ENCODE measurements at places on chromosomes 6 and 20.
A peak's percentile ranks its signal among the peaks of the same experiment; 100 is the strongest.

GRCh38 chr6:93123585-93123984 is 295.8 kb downstream of the EPHA7 start:
- DNase-seq, result no peak

GRCh38 chr6:166307082-166308032 is 835 bp downstream of the PRR18 start:
- DNase-seq, result peak; percentile 25

GRCh38 chr20:36441027-36441414 is 100.3 kb upstream of the MYL9 start:
- no peak for DNase-seq

GRCh38 chr20:17941087-17941825 is 27.3 kb downstream of the SNX5 start:
- DNase-seq, result no peak

- no peak for DNase-seq
Measured at GRCh38 chr6:119065955-119066354, 12.5 kb downstream of the FAM184A start.

DNA sequence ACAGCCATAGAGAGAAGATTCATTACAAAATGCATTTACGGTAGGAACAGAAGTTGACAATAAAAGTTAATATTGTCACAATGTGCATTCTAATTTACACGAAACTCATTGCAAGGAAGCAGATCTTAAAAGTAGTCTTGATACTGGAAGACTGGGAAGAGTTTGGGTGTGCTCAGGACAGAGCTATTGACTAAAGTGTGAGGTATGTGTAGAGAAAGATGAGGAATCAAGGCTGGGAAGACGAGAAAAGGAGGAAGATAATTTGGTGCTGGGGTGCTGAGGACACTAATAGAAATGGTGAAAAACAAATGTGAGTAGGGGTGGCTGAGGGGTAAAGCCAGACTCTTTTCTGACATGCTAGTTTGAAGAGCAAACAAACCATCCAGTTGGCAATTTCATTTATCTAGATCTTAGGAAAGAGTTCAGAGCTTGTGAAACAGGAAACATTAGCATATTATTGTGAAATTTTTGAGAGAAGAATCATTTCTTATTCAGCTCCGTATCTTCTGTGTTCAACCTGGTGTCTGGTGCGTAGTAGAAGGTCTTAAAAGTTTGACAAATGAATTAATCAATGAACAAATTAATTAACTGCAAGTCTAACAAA is 72.7 kb downstream of the ELOVL4 start:
- DNase-seq, result no peak

DNA sequence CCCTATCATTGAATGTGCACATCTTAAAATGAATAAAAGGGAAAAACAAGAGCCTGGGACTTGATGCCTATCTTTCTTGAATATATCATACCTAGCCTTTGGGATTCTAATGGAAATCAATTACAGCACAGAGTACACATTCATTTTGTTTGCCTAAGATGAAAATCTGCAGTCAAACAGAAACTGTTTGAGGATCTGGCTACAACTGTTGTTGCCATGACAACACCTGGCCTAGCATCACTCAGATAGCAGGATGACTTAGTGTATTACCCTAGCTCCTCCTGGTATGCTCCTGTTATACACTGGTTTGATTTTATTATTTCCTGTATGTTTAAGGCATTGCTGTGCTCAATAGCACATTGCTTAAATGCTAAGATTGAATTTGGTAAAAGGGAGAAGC is 71.5 kb upstream of the LAMP5 start:
- DNase-seq, result no peak

DNA sequence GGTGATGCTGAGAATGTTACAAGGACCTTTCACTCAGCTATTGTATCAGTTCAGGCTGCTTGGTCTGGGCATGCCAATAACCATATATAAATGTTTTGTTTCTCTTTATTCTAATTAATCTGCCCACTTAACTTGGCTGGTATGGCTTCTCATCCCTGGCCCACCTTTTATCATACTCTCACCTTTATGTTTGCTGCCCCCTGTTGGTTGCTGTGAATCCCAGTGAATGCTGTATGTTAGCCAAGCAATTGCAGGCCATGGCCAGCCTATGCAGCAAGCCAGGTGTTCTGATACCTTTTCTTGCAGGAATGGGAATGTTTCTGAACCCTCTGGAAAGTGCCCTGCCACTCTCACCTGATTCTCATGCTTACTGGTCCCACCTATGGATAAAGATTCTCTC is 54.6 kb downstream of the PCSK2 start:
- peak; percentile 6 for DNase-seq

GRCh38 chr6:36373368-36374019 is 14.0 kb downstream of the ETV7 start:
- no peak for DNase-seq

DNA sequence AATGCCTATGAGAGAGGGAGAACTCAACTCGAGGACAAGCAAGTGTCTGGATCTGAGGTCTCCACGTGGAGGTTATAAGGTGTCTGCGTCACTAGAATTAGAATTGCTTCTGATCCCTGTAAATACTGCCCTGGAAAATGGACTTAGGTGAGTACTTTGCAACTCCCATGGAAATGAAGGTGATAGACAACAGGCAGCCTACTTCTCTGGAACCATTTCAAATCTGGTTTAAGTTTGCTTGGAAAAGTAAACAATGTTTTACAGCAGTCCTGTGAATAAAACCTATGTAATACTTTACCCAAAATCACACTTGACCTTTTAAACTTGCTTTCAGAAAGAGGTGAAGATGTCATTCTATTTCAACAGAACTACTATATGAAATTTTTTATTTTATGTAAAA is 70.1 kb upstream of the TENT5A start:
- peak; percentile 57 for DNase-seq

DNA sequence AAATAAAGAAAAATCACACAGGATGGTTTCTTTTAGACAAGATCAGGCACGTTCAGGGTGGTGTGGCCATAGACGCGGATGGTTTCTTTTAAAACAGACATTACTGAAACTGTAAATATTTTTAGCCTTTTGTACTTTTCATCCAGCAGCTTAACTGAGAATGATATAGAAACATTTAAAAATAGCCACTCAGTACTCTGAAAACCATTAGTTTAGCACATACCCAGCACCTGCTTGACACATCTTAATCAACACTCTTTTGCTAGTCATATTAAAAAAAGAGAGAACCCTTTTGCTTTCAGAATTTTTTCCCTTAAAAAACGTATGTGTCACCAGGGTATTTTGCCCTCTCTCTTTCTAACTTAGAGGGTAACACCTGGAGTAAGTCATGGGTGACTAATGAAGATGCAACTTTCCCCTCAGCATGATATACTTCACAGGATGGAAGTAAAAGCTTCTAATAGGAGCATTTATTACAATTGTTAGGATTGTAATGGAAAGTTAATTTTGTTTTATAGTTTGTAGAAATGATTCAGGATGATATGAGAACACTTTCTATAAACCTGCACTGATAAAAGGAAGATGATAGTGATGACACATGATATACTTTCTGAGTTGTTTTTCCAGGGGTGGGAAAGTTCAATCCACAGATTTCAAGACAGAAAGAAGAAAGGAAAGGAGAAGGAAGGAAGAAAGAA is 45.2 kb downstream of the BACH2 start:
- DNase-seq, result no peak

- no peak for DNase-seq
Measured at GRCh38 chr6:56297022-56297989, 49.9 kb upstream of the COL21A1 start.

GRCh38 chr6:10951675-10952282 is 64.9 kb downstream of the SYCP2L start:
- peak; percentile 6 for DNase-seq

DNA sequence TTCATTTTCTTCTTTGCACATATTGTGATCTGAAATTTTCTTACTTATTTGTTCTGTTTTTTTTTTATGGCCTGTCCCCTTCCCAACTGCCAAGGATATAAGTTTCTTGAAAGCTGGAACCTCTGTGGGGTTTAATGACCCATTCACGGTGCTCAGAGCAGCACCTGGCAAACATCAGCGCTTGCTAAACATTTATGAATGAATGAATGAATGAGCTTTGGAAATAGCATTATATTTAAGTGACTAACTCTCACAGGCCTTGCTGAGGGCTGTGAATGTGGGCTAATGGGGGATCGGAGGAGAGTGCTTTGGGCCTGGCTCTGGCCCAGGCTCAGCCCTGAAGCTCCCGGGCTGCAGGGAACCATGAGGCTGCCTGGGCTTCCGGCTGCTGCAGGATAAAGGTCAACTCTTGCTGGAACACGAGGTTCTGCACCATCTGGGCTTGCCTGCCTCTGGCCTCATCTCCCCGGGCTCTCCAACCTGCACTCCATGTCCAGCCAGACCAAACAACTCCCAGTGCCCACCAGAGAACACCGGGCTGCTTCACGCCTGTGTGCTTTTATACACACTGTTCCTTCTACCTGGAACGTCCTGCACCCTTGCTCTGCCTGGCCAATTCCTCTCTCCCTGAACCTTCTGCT is 14.6 kb upstream of the ARMC12 start:
- peak; percentile 65 for DNase-seq

DNA sequence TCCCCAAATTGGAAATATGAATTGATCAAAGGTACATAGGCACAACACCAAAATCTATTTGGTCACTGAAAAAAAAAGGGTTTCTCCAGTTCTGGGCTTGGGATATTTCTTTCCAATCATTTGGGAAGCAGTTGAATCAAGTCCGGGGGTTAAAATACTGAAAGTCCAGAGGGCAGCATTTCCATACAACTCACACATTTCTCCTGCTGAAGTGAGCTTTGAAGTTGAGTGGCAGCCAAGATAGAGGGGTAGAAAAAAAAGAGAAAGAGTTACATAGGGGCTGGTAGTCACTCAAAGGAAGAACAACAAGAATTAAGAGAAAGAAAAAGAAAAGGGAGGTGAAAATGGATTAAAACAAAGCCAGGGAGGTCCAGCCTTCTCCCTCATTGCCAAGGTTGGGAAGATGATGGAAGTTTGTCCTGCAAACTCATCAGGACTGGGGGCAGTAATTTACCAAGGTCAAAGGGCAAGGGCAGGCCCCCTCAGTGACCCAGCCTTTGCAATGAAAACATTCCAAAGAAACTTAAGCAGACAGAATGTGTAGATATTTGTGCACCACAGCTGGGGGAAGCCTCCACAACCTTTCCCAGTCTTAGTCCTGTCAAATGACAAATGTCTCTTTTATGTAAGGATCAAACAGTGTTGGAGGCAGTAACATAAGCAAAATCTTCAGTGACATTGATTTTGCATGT is 525.3 kb upstream of the JARID2 start:
- DNase-seq, result peak; percentile 46

DNA sequence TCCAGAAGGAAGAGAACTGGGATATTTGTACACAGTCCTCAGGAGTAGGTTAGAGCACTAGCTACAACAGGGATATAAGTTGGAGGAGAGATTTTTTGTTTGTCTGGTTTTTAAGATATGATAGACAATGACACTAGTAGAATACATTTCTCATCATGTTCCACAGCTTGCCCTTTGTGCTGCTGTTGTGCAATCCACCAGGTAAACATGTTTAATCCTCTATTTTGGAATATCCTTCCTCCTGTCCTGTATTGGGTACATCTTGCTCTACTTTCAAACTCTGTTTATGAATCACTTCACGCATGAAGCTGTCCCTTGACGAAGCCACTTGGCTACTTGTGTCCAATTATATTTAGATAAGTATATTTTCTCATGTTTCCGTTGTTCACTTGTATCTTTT is 153.6 kb upstream of the TENT5A start:
- no peak for DNase-seq

GRCh38 chr6:44531442-44532015 is 144.0 kb downstream of the CDC5L start:
- no peak for DNase-seq

GRCh38 chr6:118761645-118762044 is 110.3 kb upstream of the CEP85L start:
- no peak for DNase-seq

DNA sequence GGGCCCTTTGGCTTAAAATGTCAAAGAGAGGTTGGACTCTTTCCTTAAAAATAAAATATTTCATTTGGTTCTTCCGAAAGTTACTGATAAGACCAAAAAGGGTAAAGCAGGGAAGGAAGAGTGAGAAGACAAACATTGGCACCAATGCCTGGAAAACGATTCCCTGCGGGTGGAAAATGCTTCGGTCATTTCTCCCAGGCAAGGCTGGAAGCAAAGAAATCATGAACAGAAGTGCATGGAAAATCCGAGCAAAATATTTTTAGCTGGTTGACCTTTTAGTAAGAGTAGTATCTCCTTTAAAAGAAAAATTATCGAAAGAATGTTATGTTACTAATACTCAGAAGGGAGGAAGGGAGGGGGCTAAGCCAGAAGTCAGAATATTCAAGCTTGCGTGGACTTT is 62.7 kb downstream of the TMEM170B start:
- no peak for DNase-seq

DNA sequence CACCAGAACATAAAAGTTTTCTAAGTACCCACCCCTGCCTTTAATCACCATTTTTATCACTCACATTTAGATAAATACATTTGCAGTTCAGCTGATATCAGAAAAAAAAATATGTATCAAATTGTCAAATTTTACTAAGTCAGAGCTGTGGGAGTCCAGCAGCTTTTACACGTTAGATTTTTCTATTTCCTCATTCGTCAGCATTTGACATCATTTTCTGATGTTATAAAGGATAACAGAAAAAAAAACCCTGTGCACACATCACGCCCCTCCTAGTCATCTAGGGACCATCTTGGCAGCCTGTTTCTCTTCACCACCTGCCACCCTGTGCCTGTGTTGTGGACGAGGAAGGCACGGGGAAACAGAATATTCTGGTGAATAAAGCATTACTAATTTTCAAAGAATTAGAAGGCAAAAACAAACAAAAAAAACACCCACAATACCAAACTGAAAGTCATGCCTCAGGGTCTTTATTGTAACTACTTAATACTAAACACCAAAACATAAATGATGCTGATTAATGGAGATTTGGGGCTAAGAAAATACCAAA is 12.4 kb downstream of the B4GALT5 start:
- no peak for DNase-seq

DNA sequence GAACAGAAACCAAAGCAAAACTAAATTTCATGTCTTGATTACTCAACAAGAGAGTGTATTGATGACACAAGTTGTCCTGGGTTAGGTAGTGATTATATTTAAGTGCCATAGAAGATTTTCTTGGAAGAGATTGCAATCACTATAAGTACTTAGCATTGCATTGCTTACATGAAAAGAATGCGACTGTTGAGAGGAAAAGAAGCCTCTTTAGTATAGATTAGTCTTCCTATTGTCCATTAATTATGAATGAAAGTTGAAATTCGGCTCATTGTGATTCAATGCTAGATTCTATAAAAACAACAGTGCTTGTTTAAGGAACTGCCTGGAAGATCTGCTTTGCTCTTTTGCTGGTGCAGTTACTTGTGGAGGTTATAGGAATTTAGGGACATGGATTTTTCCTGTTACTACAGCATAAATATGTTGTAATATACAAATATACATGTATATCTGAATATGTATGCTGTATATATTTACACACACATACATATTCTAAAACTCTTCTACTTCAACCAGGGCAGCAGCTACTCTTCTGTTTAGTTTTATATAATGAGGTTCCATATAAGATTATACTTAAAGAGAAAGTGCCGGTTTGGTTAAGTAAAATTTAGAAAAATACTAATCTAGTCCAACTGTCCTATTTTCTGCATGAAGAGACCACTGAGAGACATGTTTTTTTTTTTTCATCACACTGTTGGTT is 796.3 kb downstream of the KIF16B start:
- DNase-seq, result no peak

Measured in large intestine (tissue), 12 donors.